ENCODE measurements at places on chromosomes 6 and 20. TPM values are rescaled to one million over a fixed set of nuclear protein-coding genes. Genes with fewer than 3 reads are reported as not detected.

DNA sequence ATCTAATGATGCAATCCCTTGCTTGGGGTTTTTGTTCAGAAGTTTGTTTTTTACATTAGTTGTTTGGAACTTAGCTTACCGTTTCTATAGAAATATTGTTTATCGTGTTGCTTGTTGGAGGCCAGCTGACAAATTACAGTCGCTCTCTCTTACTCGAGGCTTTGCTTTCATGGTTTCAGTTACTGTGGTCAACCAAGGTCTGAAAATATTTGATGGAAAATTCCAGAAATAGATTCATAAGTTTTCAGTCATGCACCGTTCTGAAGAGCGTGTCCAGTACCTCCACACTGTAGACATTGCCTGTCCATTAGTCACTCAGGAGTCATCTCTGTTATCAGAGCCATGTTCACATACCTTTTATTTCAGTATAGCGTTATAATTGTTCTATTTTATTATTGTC, 47.9 kb downstream of the DEK start:
- no peak overlapping the region for H3K4me3 ChIP-seq
- no peaks in the 10 kb centered on the region for H3K27me3 ChIP-seq
- H3K4me1 ChIP-seq = peaks cover 19% of the 10 kb centered on the region
- H3K36me3 ChIP-seq = peaks cover 50% of the 10 kb centered on the region
- H3K27ac ChIP-seq = no peak overlapping the region
- DNase-seq = no peak

- no peaks in the 10 kb centered on the region for H3K27me3 ChIP-seq
- peaks cover 23% of the 10 kb centered on the region for H3K4me1 ChIP-seq
- H3K4me3 ChIP-seq = no peak overlapping the region
- H3K36me3 ChIP-seq = peaks cover 4% of the 10 kb centered on the region
Measured at GRCh38 chr6:139325686-139326085, 33.9 kb upstream of the TXLNB start.

- H3K27ac ChIP-seq = no peak overlapping the region
- H3K27me3 ChIP-seq = no peaks in the 10 kb centered on the region
- H3K4me1 ChIP-seq = peaks cover 24% of the 10 kb centered on the region
- no peak overlapping the region for H3K4me3 ChIP-seq
- H3K36me3 ChIP-seq = peaks cover 1% of the 10 kb centered on the region
Measured at GRCh38 chr6:131419702-131420101, 153.3 kb upstream of the ARG1 start.

GRCh38 chr20:60011512-60012507, 53.6 kb downstream of the CDH26 start:
- peaks cover 18% of the 10 kb centered on the region for H3K4me1 ChIP-seq
- no peak overlapping the region for H3K4me3 ChIP-seq
- H3K27ac ChIP-seq = no peak overlapping the region
- H3K36me3 ChIP-seq = no peaks in the 10 kb centered on the region
- peak; percentile 16 for DNase-seq
- H3K27me3 ChIP-seq = peaks cover 2% of the 10 kb centered on the region

GRCh38 chr20:11437611-11438380, 479.9 kb upstream of the BTBD3 start:
- H3K36me3 ChIP-seq = no peaks in the 10 kb centered on the region
- no peaks in the 10 kb centered on the region for H3K27me3 ChIP-seq
- no peak overlapping the region for H3K4me3 ChIP-seq
- no peak overlapping the region for H3K27ac ChIP-seq
- H3K4me1 ChIP-seq = no peaks in the 10 kb centered on the region
- DNase-seq = no peak

DNA sequence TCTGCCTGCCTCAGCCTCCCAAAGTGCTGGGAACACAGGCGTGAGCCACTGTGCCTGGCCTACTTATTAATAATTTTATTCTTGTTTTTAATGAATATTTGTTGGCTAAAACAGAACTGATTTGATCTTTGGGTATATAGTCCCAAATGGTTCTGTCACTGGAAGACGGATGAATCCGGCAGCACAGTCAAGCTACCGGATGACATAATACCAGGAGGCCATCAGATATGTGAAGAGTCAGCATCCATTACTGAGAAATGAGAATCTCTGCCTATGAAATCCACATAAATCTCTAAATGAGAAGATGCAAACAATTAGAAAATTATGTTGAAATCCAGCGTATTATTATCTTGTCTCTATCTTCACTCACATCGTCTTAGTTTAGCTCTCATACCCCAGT, 263.0 kb downstream of the EYA4 start:
- H3K27ac ChIP-seq = no peak overlapping the region
- no peaks in the 10 kb centered on the region for H3K4me1 ChIP-seq
- H3K4me3 ChIP-seq = no peak overlapping the region
- DNase-seq = no peak
- H3K36me3 ChIP-seq = no peaks in the 10 kb centered on the region
- peaks cover 3% of the 10 kb centered on the region for H3K27me3 ChIP-seq

DNA sequence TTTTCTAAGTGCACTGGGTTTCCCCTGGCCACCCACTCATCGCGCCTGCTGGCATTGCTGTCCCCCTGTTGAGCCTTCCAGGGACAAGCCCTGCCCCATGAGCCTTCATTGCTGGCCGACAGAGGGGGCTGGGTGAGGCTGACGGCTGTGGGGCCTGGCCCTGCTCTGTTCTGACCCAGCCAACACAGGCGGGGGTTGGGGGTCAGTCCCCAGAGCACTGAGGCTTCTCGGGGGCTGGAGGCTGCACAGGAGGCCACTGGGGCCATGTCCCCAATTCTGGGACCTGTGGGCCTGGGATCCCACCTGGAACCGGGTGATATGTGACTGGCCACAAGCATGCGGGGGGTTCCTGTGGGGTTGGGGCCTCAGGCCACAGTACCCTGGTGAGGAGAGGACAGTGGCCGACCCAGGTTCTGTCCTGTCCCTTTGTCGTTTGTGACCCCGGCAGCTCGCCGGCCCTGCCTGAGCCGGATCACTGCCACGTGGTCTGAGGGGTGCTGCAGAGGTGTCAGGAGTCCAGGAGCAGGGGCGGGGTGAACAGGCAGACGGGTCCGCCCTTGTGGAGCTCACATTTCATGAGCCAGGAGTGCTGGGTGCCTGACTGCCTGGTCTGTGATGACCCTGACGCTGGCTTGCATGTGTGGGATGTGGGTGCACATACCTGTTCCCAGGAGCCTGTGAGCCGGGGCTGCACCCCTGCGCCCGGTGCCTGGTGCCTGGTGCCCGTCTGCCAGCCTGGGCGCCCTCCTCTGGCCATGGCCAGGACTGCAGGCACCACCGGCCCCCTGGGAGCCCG, 2.1 kb upstream of the COL20A1 start:
- H3K27ac ChIP-seq = no peak overlapping the region
- peaks cover 8% of the 10 kb centered on the region for H3K36me3 ChIP-seq
- H3K27me3 ChIP-seq = peaks cover 5% of the 10 kb centered on the region
- no peak overlapping the region for H3K4me3 ChIP-seq
- peak; percentile 70 for DNase-seq

- no peak for DNase-seq
- H3K4me1 ChIP-seq = no peaks in the 10 kb centered on the region
- no peaks in the 10 kb centered on the region for H3K36me3 ChIP-seq
Measured at GRCh38 chr6:51396583-51396982, 577.9 kb downstream of the TFAP2B start.

DNA sequence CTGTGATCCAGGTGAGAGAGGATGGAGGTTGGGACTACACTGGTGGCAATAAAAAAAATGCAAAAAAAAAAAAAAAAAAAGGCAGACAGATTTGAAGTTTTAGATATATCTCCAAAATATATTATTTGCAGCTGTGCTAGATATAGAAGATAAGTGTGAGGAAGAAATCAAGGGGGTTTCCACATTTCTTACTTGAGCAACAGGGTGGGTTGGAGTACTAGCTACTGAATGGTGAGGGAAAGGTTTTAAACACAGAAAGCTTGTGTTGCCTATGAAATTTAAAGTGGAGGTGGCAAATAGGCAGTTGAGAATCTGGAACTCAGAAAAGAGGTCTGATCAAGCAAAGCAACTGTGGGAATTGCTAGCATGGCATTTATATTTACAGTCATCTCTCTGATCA, 59.9 kb upstream of the GNRH2 start:
- peaks cover 10% of the 10 kb centered on the region for H3K4me1 ChIP-seq
- no peaks in the 10 kb centered on the region for H3K27me3 ChIP-seq
- no peak overlapping the region for H3K27ac ChIP-seq
- H3K36me3 ChIP-seq = peaks cover 26% of the 10 kb centered on the region

- no peak for DNase-seq
- H3K36me3 ChIP-seq = no peaks in the 10 kb centered on the region
- H3K4me1 ChIP-seq = peaks cover 2% of the 10 kb centered on the region
Measured at GRCh38 chr6:53202052-53202451, 53.4 kb upstream of the GCM1 start.

DNA sequence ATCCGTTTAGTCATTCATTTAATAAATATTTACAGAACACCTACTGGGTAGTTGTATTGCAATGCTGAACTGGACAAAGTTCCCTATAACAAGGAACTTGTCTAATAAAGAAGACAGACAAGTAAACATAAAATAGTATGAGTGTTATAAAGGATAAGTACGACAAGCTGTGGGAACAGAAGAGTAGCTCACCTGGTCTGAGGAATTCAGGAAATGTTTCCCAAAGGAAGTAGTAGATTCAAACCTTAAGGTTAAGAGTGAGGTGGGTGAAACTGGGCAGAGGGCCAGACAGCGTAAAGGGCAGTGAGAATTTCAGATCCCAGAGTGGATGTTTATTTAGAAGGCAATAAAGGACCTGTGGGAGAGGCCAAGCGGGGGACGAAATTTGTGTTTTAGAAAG, 72.3 kb upstream of the CD2AP start:
- DNase-seq = no peak
- H3K27me3 ChIP-seq = no peaks in the 10 kb centered on the region
- H3K4me1 ChIP-seq = no peaks in the 10 kb centered on the region
- no peaks in the 10 kb centered on the region for H3K36me3 ChIP-seq

- H3K36me3 ChIP-seq = peaks cover 6% of the 10 kb centered on the region
- H3K27ac ChIP-seq = no peak overlapping the region
- H3K4me3 ChIP-seq = no peak overlapping the region
- H3K4me1 ChIP-seq = no peaks in the 10 kb centered on the region
Measured at GRCh38 chr6:72984981-72985665, 240.2 kb downstream of the KHDC1L start.

GRCh38 chr6:99588618-99589289, 17.9 kb upstream of the PRDM13 start:
- peak overlapping the region; percentile 77 for H3K4me3 ChIP-seq
- peaks cover 17% of the 10 kb centered on the region for H3K4me1 ChIP-seq
- no peaks in the 10 kb centered on the region for H3K36me3 ChIP-seq
- no peak overlapping the region for H3K27ac ChIP-seq

- no peak for DNase-seq
- peaks cover 4% of the 10 kb centered on the region for H3K4me1 ChIP-seq
- no peaks in the 10 kb centered on the region for H3K36me3 ChIP-seq
- H3K4me3 ChIP-seq = no peak overlapping the region
- peaks cover 10% of the 10 kb centered on the region for H3K27me3 ChIP-seq
- no peak overlapping the region for H3K27ac ChIP-seq
Measured at GRCh38 chr6:139640448-139640847, 266.0 kb upstream of the CITED2 start.

DNA sequence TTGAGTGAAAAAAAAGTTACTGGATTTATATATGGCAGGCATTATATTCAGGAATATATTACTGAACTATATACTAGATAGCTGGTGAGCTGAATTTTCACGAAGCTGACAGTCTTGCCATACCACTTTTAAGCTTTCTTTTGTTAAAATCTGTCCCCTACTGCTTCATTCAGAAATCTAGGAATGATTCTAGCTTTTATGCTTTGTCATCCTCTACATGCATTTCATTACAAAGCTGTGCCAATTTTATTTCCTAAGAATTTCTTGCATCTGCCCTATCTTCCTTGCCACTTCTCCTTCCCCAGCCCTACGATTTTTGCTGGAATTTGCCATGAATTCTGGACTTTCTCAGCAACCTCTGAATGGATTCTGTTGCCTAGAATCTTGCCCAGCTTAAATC, 158.5 kb upstream of the ADGRB3 start:
- no peaks in the 10 kb centered on the region for H3K36me3 ChIP-seq
- no peaks in the 10 kb centered on the region for H3K4me1 ChIP-seq
- H3K27me3 ChIP-seq = no peaks in the 10 kb centered on the region
- no peak for DNase-seq

GRCh38 chr6:126268092-126268491, 71.8 kb upstream of the CENPW start:
- no peak for DNase-seq
- H3K27ac ChIP-seq = no peak overlapping the region
- H3K4me1 ChIP-seq = no peaks in the 10 kb centered on the region
- no peak overlapping the region for H3K4me3 ChIP-seq
- no peaks in the 10 kb centered on the region for H3K36me3 ChIP-seq
- H3K27me3 ChIP-seq = no peaks in the 10 kb centered on the region

- peaks cover 17% of the 10 kb centered on the region for H3K4me1 ChIP-seq
- peaks cover 32% of the 10 kb centered on the region for H3K36me3 ChIP-seq
- no peak overlapping the region for H3K27ac ChIP-seq
- no peaks in the 10 kb centered on the region for H3K27me3 ChIP-seq
Measured at GRCh38 chr20:49602345-49603208, 34.6 kb upstream of the PTGIS start.

- H3K27me3 ChIP-seq = peaks cover 8% of the 10 kb centered on the region
- no peak overlapping the region for H3K4me3 ChIP-seq
- no peak for DNase-seq
Measured at GRCh38 chr6:150470131-150470530, 101.3 kb downstream of the IYD start.

DNA sequence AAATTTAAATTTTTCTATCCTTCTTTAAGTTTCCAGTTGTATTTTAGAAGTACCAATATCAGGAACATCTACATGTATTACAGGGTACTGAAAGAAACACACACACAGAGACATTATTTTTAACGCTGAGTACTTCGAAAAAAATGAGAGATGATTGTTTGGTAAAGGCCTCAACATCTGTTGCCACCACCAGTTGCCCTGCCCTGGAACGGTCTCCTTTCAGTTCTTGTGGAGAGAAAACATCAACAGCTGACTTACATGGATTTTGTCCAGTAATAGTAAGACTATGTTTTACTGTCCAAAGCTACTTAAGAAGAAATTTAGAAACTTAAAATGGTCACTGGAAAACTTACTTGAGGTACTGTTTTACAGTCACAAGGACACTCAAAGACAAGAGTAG, 16.7 kb downstream of the HMGCLL1 start:
- no peak overlapping the region for H3K4me3 ChIP-seq
- H3K27ac ChIP-seq = no peak overlapping the region
- DNase-seq = no peak
- no peaks in the 10 kb centered on the region for H3K4me1 ChIP-seq
- no peaks in the 10 kb centered on the region for H3K36me3 ChIP-seq

DNA sequence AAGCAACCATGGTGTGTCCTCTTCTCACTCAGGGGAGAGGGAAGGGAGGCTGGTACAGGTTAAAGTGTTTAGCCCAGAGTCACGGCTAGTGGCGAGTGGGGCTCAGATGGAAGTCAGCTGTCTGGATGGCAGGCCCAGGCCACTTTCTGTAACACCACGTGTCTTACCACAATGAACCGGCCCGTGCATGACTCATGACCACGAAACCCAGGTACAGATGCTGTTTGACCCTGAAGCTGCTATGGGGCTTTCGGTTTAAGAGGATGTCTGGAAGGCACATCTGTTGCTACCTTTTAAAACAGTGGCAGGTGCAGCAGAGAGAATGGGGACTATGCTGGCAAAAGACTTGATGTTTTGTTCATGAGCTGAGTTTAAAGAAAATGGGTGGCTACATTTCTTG, 36.5 kb upstream of the MPC1 start:
- no peaks in the 10 kb centered on the region for H3K27me3 ChIP-seq
- peak; percentile 82 for DNase-seq
- peaks cover 62% of the 10 kb centered on the region for H3K4me1 ChIP-seq
- peak overlapping the region; percentile 73 for H3K27ac ChIP-seq

Gene FYN
- 365 TPM for total RNA-seq

Gene TDRD6
- not detected for total RNA-seq

Gene TFAP2D
- not detected for total RNA-seq

Gene CAGE1
- 0.12 TPM for total RNA-seq

Gene SCGN
- total RNA-seq = not detected

Gene SRPK1
- total RNA-seq = 143 TPM

Gene MLN
- not detected for total RNA-seq

Gene PDE7B
- total RNA-seq = 0.12 TPM

Gene C20orf204
- 3.1 TPM for total RNA-seq

Gene ECT2L
- not detected for total RNA-seq

Data from activated CD4-positive, alpha-beta memory T cell treated with anti-CD3 and anti-CD28 coated beads for 36 hours (primary cell).